C1 segment of cervical spinal cord (tissue), 14 donors: ENCODE measurements at places on chromosomes 5 and 9.

- DNase-seq = no peak
These were observed 323.5 kb upstream of the SLC24A2 start for GRCh38 chr9:20112205-20112783.

DNA sequence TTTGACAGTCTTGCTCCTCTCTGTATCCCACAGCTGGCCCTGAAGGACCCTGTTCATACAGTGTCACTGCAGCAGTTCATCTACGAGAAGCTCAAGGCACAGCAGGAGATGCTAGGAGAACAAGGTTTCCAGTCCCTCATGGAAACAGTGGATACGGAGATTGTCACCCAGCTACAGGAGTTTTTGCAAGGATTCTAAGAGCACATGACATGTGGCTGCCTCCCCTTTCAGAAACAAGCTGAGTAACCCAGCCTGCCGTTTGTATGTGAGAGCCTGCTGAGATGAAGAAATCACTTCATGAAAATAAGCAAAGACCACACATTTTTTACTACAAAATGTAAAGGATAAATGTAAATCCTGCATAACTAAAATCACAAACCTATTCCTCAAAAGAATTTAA, 48.5 kb downstream of the LRRC70 start:
- no peak for DNase-seq

DNA sequence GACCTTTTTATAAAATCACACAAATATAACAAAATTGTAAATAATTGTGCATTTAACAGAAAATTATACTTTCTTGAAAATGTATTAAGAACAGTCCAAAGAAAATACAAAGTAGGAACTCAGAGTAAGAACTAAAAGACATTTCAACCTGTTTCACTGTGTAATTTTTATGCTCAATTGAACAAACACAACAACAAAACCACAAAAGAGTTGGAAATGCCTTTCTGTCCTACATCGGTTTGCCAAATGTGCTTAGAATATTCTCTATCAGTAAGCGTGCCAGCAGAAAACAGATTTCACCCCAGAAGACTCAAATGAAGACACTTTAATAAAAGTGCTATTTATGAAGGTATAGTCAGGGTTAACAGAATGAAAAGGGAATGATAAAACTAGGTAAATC, 592.1 kb downstream of the PRELID2 start:
- no peak for DNase-seq

DNA sequence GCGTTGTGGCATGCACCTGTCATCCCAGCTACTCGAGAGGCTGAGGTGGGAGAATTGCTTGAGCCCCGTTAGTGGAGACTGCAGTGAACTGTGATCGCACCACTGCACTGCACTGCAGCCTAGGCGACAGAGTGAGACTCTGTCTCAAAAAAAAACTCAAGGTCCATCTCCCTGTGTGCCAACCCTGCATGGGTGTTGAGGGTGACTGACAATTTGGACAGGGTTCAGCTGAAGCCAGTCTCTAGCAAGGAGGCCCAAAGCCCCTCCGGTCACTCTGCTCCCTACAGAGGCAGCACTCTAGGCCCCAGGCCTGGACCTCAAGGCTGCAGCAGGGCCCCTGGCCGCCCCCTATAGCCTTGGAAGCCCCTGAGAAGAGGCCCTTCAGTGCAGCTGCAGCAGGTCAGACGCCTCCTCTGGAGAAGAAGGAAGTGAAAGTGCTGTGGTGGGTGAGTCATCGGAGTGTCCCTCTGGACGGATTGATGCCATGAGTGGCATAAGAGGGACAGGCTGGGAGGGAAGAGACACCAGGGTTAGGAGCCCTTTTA, 39.2 kb upstream of the NEK6 start:
- peak; percentile 52 for DNase-seq

DNA sequence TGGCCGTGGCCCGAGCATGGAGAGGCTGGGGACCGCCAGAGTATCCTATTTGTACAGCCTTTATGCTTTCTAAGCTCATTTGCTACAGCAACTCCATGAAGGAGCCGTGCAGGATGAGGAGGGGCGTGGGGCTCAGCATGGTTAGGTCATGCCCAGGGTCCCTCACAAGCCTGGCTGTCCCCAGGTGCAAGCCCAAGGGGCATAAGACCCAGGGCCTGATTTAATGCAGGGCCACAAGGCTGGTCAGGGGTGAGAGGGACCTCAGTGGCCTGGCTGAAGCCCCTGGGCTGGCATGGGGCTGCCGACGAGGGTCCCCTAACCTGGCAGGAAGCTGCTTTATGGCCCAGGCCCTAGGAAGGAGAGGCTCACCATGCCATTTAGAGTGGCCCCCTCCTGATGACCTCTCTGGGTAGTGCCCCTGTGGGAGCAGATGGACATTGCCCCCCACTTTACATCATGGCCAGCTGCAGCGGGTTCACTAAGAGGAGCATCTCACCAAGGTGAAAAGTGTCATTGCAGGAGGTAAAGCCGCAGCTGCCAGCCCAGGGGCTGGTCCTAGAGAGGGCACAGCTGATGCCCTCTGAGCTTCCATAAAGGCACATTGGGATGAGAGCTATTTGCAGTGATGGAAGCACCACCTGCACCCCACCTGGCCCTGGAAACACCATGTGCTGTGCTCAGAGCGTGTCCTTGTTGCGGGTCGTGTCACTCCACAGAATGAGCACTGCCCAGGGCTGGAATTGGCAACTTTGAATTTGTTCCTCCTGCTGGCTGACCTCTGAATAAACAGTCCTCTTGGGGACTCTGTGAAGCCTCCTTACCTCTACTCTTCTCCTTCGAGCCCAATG, 58.9 kb downstream of the ZNF618 start:
- no peak for DNase-seq

GRCh38 chr5:14880688-14881087, 9.1 kb upstream of the ANKH start:
- DNase-seq = no peak

GRCh38 chr5:456351-457194, 13.6 kb downstream of the EXOC3 start:
- DNase-seq = no peak

DNA sequence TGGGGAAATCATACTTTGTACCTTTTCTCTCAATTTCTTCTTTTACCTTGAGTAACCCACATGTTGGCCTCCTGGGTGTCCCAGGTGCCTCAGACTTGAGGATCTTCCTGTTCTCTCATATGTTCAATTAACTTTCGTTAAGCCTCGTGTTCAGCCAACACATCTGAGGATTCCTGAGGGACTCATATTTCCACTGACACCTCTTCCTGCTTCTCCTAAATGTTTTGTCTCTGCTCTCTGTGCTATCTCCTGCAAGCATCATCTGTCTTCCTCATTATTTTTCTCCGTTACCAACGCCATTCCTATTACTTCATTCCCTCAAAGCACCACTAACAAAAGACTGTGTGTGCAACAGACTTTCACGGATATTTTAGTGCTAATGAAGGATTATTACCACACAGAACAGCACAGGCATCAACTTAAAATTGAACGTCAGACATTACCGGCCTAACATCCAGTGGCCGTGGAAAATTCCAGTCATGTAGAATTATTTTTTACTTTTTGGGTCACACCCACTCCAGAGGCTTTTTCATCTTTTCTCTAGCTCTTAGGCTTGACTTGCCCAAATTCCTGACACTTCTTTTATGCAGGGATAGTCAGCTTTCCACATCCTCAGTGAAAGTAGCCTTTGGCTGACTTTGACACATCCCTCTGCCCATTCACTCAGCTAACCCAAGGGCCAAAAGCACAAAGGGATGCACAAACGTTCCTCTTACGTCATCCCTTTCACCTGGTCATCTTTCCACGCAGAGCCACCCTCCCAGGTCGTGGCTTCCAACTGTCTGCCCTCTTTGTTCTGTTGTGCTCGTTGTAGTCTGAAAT, 46.0 kb upstream of the OSMR start:
- no peak for DNase-seq

DNA sequence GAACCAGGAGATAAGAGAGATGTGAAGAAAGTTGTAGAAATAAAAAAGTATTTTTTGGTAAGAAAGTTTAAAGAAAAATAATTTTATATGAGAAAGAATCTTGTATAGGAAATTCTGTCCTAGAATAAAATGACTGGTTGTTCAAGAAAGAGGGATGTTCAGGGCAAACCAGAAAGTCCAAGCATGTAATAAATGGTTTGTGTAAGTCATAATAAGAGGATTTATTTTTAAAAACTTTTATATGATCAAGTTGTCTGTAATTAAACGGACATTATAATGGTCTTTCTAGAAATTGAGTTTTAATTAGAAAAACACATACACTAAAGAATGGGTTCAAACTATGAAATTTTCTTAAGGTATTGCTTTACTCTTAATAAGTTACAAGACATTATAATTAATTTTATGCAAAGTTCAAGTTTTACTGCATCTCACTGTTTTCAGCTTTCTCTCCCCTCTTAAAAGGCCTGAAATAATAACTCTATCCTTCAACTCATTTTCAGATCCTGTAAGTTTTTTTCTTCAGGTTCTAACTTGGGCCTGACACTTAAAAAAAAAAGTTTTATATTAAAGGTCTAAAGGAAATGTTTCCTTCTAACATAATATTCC, 56.1 kb upstream of the ZNF300 start:
- no peak for DNase-seq

DNA sequence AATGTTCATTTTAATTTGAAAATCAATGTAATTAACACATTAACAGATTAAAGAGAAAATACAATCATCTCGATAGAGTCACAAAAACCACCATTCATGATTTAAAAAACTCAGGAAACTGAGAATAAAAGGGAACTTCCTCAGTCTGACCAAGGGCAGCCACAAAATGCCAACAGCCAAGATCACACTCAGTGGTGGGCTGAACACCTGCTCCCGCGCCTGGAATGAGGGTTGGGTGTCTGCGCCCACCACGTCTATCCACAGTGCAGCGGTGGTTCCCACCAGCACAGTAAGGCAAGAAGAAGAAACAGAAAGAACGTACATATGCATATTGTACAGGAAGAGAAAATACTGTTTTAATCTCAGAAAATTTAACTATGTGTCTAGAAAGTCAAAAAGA, 11.7 kb upstream of the NSMF start:
- no peak for DNase-seq

DNA sequence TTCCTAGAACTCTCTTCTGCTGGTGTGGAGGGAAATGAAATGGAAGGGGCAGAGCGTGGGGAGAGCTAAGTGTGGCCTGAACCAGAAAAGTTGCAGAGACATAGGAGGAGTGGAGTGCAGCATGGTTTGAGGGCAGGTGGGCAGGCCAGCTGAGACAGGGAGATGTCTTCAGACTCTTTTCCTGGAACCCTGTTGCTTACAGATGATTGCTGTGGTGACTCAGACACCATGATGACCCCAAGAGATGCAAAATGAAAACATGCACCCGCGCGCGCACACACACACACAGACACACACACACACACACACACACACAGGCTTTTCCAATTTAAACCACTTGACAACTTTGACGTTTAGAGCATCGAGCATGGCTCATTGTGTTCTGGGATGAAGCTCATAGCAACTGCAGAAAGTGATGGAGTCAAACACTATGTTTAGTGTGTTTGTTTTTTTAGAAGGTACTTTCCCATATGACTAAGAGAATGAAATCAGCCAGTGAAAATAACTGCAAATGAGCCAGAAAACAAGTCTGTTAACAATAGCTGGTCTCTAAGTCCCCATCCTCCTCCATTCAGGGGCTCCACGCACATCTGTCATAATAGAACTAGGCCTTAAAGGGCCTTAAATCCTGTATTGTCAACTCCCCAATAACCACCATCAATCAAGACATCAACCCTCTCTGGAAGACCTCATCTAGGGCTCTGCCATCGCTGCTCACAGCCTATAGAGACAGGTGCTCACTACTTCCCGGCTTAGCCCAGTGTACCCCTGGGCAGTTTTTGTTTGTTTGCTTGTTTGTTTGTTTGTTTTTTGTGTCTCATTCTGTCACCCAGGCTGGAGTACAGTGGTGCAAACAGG, 9.6 kb downstream of the TMOD1 start:
- no peak for DNase-seq

DNA sequence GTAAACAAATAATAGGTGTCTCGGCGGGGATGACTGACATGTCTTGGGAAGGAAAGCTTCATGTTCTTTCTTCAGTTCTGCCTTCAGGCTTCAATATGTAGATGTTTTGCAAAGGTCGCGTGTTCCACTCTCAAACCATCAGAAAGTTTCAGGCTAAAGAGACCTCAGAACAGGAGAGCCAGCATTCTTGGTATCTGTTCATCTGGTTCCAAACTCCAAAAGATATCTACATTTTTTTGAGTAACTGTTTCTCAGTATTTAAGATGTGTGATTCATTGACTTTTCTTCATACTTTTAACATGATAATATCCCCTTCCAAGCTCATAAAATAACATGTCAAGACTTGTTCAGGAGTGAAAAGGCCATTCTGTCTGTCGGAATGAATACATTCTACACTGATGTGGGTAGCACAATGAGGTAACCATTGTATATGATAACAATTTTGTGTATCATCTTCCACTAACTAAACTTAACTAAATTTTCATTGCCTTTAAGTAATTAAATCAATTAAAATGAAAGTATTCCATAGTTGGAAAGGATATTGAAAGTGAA, 183.6 kb downstream of the CFAP90 start:
- DNase-seq = no peak

DNA sequence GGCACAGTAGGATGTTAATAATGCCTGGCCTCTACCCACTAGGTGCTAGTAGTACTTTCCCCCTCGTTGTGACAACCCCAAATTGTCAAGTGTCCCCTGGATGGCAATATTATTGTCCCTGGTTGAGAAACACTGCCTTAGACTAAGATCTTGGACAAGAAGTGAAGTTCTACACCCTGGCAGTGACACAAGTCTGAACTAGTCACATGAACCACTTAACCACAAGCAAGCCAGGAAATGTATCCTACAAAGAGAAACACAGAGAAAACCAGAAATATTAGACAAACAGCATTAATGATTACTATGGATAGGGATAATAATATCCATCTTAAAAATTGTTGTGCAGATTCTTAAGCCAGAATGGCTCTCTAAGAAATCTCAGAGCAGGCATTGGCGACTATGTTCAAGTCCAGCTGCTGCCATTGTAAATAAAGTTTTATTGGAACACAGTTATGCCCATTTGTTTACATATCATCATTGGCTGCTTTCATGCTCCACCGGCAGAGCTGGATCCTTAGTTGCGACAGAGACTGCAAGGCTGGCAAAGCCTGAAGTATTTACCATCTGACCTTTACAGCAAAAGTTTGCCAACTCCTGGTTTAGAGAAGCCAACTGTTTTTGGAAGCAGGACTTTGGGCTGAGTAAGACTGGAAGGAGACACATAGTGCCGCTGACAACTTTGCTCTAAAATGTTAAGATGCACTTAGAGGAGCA, 80.8 kb downstream of the NTRK2 start:
- no peak for DNase-seq

DNA sequence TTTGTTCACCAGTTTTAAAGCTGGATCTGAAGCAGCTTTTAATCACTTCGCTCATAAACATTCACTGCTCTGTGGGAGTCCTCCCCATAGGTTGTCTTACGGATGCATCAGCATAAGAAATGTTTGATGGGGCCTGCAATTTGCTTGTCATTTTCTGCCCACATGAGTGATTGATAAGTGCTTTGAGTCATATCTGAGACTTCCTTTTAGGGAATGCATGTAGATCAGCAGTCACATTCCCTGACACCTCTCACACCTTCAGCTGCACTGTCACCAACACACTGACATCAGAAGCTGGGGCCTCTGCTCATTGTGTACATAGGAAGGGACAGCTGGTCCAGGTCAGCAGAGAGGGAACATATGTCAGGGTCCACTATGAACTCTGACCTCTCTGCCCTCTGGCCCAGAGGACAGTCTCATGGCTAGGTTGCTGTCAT, 84.1 kb upstream of the SPATA31D4 start:
- no peak for DNase-seq

GRCh38 chr9:134983074-134983473, 65.4 kb upstream of the FCN1 start:
- DNase-seq = no peak

GRCh38 chr9:6598249-6598725, 47.2 kb downstream of the GLDC start:
- DNase-seq = no peak
